ENCODE measurements at places on chromosomes 2 and 18.

GRCh38 chr2:133292259-133292658, 276.0 kb downstream of the NCKAP5 start:
- no peak for DNase-seq

- no peak for DNase-seq
Observed at GRCh38 chr2:15642815-15643500, 51.3 kb downstream of the DDX1 start.

- no peak for DNase-seq
Observed at GRCh38 chr18:7521226-7521856, 45.8 kb upstream of the PTPRM start.

DNA sequence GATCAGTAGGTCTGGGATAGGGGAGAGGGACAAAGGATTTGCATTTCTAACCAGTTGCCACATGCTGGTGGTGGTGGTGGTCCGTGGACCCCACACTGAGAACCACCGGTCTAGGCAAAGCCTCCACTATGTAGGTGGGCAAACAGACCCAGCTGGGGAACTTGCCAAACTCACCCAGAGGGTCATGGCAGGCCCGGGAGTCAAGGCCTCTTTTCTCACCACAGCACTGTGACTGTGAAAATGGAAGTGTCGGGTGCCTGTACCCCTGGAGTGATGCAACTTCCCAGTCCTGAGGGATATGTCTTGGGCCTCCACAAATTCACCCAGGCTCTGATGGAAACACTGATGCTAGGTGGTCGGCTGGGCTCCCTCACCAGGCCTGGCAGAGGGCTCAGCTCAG, 101.2 kb upstream of the SMAD2 start:
- no peak for DNase-seq

GRCh38 chr2:128779301-128780095, 460.8 kb upstream of the HS6ST1 start:
- no peak for DNase-seq

Measured in stimulated activated CD4-positive, alpha-beta T cell treated with anti-CD3 and anti-CD28 coated beads, TNF-alpha, amount 100 ng/mL, for 1 hour (primary cell).